ENCODE measurements at places on chromosomes 1 and 21.

GRCh38 chr1:221101807-221102605, 222.8 kb downstream of the HLX start:
- peaks cover 17% of the 10 kb centered on the region for H3K4me1 ChIP-seq
- H3K4me3 ChIP-seq: no peak overlapping the region
- H3K27me3 ChIP-seq: no peaks in the 10 kb centered on the region

DNA sequence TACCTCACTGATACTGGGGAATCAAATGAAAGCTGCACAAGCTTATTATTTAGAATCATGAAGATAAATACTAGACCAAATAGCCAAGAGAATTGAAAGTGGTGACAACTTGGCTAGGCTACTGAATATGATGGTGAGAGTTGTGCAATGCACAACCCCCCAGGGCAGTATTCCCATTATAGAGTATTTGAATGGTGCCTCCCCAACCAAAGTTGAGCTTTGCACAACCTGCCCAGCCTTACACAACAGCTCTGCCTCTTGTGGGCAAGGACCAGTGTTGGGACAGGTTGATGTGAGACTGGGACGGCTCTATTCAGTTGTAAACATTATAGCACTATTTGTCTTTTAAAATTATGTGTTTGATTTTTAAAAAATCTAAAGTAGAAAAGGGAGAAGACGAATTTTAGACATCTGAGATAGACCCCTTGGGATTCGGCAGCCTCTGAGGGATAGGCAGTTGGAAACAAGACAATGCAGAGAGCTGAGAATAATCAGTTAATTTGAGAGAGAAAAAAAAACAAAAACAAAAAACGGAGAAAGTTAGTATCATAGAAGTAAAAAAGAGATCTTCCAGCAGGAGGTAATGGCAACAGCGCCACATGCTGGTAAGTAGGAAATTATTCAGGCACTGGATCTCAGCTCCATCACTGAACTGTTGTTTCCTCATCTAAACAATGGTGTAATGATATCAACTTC, 91.0 kb upstream of the KCNA3 start:
- H3K4me3 ChIP-seq: no peak overlapping the region
- no peak for DNase-seq
- H3K4me1 ChIP-seq: no peaks in the 10 kb centered on the region
- no peaks in the 10 kb centered on the region for H3K36me3 ChIP-seq
- no peak overlapping the region for H3K27ac ChIP-seq
- H3K27me3 ChIP-seq: peaks cover 4% of the 10 kb centered on the region

- H3K27ac ChIP-seq: no peak overlapping the region
- H3K4me1 ChIP-seq: no peaks in the 10 kb centered on the region
- H3K4me3 ChIP-seq: no peak overlapping the region
- H3K27me3 ChIP-seq: no peaks in the 10 kb centered on the region
- no peaks in the 10 kb centered on the region for H3K36me3 ChIP-seq
- no peak for DNase-seq
These were observed 771.1 kb downstream of the BRINP3 start for GRCh38 chr1:189706594-189706993.

DNA sequence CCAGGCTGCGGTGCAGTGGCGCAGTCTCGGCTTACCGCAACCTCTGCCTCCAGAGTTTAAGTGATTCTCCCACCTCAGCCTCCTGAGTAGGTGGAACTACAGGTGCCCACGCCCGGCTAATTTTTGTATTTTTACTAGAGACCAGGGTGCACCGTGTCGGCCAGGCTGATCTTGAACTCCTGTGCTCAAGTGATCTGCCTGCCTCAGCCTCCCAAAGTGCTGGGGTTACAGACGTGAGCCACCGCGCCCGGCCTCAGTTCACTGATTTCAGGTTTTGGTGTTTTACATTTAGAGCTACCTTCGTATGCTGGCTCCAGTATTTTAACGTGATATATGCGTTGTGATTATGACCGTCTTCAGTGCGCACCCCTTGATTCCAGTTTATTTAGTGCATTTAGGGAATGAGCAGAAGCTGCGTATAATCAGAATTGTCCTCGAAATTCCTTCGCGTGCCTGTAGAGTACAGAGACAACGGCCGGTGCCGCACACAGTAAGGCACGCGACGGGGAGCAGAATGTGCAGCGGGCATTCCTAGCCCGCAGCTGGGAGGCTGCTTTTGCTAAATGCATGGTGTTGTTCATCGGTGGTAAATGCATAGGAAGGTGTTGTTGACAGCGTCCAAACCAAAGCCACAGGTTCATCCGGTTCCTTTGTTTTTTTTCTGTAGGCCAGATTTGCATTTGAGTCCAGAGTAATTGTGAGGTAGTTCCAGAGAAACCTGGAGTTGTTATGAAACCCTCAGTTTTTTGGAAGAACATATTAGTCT, 48.9 kb upstream of the DIP2A start:
- no peaks in the 10 kb centered on the region for H3K4me1 ChIP-seq
- H3K27me3 ChIP-seq: no peaks in the 10 kb centered on the region
- H3K36me3 ChIP-seq: peaks cover 18% of the 10 kb centered on the region
- no peak for DNase-seq
- H3K4me3 ChIP-seq: no peak overlapping the region

DNA sequence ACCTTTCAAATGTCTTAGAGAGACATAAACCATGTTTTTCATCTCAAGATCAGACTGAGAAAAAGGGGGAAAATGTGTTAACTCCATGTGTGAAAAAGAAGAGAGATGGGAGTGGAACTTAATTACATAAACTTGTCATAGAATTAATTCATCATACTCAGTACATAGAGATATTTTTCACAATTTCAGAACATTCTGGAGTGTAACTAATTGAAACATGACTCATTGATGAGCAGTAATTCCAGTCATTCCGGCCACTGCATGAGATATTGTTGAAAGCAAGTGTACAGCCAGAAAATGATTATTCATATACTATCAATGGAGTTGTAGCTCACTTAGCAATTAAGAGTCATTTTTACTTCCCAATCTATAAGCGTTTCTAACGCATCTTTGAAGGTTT, 739.3 kb downstream of the LTN1 start:
- H3K4me3 ChIP-seq: no peak overlapping the region
- no peaks in the 10 kb centered on the region for H3K36me3 ChIP-seq
- H3K27ac ChIP-seq: no peak overlapping the region
- H3K27me3 ChIP-seq: no peaks in the 10 kb centered on the region
- no peak for DNase-seq
- no peaks in the 10 kb centered on the region for H3K4me1 ChIP-seq

GRCh38 chr1:109412551-109412950, 13.7 kb downstream of the PSMA5 start:
- H3K4me1 ChIP-seq: no peaks in the 10 kb centered on the region
- no peak overlapping the region for H3K27ac ChIP-seq
- no peaks in the 10 kb centered on the region for H3K27me3 ChIP-seq

All from upper lobe of right lung (tissue), 1 donor.